ENCODE measurements at places on chromosomes 5 and 9.
A peak's percentile ranks its signal among the peaks of the same experiment; 100 is the strongest.

GRCh38 chr5:59893429-59894227 is at the start of gene PDE4D:
Gene PDE4D, minus strand, starts transcription at chr5:59893726.
- DNase-seq, result peak; percentile 9

GRCh38 chr9:37679649-37680402 is 29.1 kb downstream of the FRMPD1 start:
- no peak for DNase-seq

- peak; percentile 79 for DNase-seq
These were observed 2.4 kb upstream of the VAV2 start for GRCh38 chr9:133994353-133995011.

DNA sequence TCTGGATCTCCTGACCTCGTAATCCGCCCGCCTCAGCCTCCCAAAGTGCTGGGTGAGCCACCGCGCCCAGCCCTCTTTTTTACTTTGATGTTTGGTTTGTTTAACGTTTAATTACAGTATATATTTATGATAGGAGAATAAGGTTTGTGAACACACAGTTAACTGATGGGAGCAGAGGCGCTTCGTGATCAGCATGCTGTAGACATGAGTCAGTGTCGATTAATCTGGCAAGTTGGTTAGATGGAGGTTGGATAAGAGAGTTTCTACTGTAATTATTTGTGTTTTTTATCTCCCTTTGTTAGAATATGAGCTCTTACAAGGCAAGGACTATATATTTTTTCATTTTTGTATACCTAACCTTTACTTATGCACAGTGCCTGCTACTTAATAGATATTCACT is 14.3 kb downstream of the ATG10 start:
- DNase-seq, result no peak

- no peak for DNase-seq
These were observed 97.8 kb downstream of the GPR21 start for GRCh38 chr9:123131258-123131657.

DNA sequence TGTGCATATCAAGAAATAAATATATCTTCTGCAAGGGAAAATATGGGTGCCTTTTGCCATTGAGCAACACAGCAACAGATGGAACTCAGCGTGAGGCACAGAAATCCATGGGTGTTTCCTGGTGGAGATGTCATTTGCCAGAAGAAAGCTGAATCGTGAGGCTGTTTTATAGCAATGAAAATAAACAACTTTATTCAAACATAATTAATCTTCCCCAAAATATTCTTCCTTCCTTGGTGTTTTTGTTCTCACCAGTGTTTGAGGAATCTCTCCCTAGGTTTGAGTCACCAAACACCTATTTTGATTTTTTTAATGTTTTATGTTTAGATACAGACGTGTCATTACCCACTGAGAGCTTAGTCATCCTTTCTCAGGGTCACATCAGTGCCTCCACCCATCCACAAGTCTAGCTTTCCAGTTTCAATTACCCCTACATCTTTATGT is 65.8 kb upstream of the PAPPA start:
- no peak for DNase-seq

Data from GM06990 (cell line).